Endodermal cell (in vitro differentiated cells): ENCODE measurements at places on chromosomes 11 and 22. TPM values are rescaled to one million over a fixed set of nuclear protein-coding genes. Genes with fewer than 3 reads are reported as not detected.

The MYO18B gene
- total RNA-seq = 0.28 to 0.84 TPM (median 0.63 TPM) in 3 replicates

DNA sequence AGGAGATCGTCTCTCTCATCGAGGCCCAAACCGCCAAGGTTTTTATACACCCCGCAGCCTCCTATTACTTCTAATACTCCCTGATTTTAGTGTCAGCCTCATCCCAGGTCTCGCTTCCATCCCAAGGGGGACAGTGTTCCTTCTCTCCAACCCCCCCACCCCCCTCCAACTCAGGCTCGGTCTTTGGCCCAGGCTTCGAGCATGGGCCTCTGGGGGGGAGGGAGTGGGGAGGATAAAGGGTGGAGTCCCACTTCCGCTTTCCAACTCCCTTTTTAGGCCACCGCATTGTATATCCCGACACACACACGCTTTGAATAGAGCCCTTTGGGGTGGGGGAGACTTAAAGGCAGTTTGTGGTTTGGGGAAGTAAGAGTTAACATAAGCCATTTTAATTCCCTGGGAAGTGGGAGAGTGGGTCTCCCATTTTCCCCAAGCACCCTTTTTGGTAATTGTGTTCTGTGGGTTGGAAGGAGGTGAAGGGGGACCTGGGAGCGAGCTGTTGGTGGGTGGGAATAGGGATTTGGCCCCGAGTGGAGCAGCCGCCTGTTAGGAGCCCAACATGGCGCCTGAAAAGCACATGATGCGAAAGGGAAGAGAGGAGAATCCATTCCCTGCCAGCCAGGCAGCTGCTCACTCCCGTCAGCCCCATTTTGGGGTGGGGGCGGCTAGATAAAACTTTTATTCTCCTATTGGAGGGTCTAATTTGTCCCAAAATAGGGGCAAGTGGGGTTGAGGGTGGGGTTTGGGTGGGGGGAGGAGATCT, 844 bp downstream of the PCF11 start:
- peak; percentile 80 for DNase-seq

The CCDC15 gene
- 1.7 to 4.2 TPM (median 3.3 TPM) in 3 replicates for total RNA-seq

DNA sequence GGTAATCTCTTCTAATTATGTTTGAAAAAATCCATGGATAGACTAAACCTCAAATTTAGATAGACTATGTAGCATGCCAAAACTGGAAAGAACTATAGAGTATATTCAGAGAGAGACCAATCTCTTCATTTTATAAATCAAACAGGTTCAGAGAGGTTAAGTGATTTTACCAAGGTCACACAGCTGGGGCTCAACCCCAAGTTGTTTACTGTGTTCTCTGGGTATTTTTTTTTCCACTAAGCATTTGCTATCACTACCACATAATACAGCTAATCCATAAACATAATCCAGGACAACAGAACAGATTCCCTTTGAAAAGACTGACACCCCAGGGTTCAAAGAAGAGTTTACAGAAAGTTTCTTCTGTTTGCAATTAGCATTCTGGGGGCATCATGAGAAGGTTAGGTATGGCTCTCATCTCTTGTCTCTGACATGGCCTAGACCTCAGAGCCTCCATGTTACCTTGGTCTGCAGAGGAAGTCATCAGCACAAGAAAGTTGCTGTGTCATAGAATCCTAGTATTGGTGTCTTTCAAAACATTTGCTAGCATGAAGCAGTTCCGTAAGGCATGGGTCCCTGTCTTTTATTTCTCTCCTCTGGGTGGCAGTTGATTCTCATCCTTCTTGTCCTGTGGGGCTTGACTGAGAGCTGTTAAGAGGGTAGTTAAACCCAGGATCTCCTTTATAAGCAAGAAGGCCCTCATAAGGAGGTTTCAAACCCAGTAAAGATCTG, 94.5 kb upstream of the HSD17B12 start:
- no peak for DNase-seq

GRCh38 chr22:20805972-20806471, 32.1 kb downstream of the SERPIND1 start:
- DNase-seq = peak; percentile 75

The IGF2 gene
- total RNA-seq = 5.1 and 6.8 TPM in 2 replicates

The ABTB2 gene
- 2.7 to 2.9 TPM (median 2.8 TPM) in 3 replicates for total RNA-seq

GRCh38 chr11:103690356-103690755, 346.1 kb upstream of the DDI1 start:
- DNase-seq = no peak

GRCh38 chr11:129884581-129884980, 10.8 kb downstream of the NFRKB start:
- no peak for DNase-seq

DNA sequence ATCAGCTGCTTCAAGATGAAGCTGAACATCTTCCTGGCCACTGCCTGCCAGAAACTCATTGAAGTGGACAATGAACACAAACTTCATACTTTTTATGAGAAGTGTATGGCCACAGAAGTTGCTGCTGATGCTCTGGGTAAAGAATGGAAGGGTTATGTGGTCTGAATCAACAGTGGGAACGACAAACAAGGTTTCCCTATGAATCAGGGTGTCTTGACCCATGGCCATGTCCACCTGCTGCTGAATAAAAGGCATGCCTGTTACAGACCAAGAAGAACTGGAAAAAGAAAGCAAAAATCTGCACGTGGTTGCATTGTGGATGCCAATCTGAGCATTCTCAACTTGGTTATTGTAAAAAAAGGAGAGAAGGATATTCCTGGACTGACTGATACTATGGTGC, 22.2 kb upstream of the BIRC3 start:
- no peak for DNase-seq

DNA sequence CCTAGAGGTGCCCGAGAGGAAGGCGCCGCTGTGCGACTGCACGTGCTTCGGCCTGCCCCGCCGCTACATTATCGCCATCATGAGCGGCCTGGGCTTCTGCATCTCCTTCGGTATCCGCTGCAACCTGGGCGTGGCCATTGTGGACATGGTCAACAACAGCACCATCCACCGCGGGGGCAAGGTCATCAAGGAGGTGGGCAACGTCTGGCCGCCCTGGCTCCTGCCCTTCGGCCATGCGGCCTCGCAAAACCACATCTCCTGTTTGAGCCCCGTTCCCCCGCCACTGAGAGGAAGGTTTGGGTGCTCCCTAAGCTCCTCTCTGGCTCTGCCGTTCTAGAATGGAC, 3.4 kb downstream of the SLC17A6 start:
- peak; percentile 69 for DNase-seq

GRCh38 chr11:125075242-125075625, 12.1 kb downstream of the SLC37A2 start:
- no peak for DNase-seq

GRCh38 chr11:101030692-101031091, 98.9 kb downstream of the PGR start:
- DNase-seq = no peak

- no peak for DNase-seq
These were observed 199.2 kb upstream of the POU2AF2 start for GRCh38 chr11:111046291-111046690.

GRCh38 chr11:94017446-94017845, 3.7 kb upstream of the HEPHL1 start:
- no peak for DNase-seq

The USP47 gene
- 26.0 and 26.3 TPM in 2 replicates for total RNA-seq

- DNase-seq = no peak
These were observed 3.4 kb downstream of the MPPED2 start for GRCh38 chr11:30582726-30583125.

The FAT3 gene
- 24.9 and 26.2 TPM in 2 replicates for total RNA-seq

- DNase-seq = no peak
These were observed 2.9 kb upstream of the OR51V1 start for GRCh38 chr11:5203366-5203765.

DNA sequence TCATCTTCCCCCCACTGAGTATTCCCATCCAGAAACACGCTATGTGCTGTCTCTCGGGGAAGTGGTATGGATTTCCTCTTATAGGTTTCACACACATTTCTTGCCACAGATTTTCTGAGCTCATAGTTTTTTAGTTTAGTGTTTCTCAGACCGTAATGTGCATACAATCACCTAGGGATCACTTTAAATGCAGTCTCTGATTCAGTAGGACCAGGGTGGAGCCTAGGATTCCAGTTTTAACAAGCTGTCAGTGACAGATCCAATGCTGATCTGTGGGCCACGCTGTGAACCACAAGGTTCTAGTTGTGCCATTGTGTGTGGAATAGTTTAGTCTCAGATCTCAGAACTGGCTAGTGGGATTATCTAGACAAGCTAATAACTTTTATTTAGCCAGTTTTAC, 23.7 kb upstream of the CXCR5 start:
- no peak for DNase-seq

The C11orf21 gene
- not detected in 2 replicates for total RNA-seq

The FAM83F gene
- 33.5 and 34.1 TPM in 2 replicates for total RNA-seq

GRCh38 chr11:130403271-130403804, 25.1 kb downstream of the ADAMTS8 start:
- DNase-seq = peak; percentile 69

DNA sequence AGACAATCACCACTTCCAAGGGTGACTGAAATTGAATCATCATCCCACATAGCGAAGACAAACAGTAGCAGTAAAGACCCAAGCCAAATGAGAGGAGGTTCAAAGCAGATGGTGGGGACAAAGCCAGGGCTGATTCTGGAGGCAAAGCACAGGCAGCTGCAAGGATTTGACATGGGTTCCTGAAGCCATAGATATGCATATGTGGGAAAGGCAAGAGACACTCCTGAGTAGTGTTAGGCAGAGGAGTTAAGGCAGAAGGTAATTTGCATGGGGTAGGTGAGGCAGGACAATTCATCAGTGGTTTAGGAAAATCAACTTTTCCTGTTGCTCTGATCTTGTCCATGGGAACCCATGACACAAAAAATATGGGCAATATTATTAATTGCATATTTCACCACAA, 462.8 kb downstream of the FAM181B start:
- no peak for DNase-seq

DNA sequence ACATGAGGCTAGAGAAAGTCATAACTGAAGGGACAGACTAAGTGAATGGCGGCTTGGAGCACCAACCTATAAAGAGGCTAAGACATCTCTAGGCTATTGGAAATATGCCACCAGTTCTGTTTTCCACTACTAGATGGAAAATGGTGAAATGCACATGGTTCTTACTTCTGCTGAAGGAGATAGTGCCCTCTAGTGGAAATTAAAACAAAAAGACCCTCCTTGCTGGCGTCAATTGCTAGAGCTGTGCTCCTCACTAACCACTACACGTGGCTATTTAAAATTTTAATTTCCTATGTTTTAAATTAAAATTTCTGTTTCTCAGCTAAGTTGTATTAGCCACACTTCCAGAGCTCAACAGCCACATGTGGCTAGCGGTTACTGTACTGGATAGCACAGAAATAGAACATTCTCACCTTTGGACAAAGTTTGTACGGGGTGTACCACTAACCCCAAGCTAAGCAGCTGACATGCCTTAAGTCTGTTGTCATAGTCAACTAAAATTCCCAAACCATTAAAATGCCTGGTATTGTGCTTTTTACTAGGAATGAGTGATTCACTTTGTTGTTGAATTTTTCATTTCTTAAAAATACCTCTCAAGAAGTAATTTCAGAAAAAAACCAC, 34.1 kb upstream of the CALCA start:
- no peak for DNase-seq

- DNase-seq = no peak
These were observed 24.4 kb upstream of the TOLLIP start for GRCh38 chr11:1333860-1334259.

DNA sequence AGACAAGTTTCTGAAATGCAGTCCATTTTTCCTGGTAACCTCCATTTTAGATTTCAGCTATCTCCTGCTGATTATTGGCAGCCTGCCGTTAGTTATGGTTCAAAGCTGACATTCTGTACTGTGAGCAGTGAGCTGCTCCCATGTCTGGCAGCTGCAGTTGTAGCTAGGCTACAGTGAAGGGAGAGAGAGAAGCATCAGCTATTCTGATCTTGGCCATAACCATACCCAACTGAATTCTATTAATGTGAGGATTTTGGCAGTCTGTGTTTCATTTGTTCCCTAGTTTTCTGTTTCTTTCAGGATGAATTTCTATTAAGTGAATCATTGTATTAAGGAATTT, 33.4 kb downstream of the SIK2 start:
- DNase-seq = no peak

The CDC42EP1 gene
- 41.1 and 45.0 TPM in 2 replicates for total RNA-seq

GRCh38 chr11:27395556-27396258, 32.7 kb upstream of the CCDC34 start:
- no peak for DNase-seq

DNA sequence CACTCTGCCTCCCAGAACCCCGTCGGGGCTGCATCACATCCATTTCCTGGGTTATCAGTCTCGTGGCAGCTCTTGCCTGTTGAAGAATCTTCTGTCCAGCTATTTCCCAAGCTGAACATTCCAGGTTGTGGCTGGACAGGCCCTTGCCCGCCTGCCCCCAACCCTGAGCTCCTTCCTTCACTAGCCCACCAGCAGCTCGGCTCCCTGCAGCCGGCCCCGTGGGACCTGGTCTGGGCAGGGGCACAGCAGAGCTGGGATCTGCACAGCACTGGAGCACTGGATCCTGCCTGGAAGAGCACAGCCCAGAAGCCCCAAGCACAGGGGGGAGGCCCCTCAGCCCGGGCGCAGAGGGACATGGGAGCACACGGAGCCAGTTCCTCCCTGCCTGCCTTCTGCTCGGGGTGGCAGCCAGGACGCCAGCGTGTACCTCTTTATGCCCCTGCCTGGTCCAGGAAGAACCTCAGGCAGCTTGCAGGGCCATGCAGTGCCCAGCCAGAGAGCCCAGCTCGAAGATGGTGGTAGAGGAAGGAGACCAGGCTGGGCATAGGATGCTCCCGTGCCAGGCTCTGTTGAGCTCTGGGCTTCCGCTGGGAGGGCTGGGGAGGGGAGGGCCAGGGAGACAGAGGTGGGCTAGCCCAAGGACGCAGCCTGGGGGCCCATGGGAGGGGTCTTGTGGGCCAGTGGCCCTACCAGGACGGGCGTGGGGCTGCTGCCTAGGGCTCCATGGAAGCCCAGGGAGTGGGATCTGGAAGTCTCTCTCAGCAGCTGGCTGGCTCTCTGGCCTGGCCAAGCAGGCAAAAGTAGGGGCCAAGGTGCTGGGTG, 16.6 kb upstream of the GNB1L start:
- DNase-seq = peak; percentile 39

DNA sequence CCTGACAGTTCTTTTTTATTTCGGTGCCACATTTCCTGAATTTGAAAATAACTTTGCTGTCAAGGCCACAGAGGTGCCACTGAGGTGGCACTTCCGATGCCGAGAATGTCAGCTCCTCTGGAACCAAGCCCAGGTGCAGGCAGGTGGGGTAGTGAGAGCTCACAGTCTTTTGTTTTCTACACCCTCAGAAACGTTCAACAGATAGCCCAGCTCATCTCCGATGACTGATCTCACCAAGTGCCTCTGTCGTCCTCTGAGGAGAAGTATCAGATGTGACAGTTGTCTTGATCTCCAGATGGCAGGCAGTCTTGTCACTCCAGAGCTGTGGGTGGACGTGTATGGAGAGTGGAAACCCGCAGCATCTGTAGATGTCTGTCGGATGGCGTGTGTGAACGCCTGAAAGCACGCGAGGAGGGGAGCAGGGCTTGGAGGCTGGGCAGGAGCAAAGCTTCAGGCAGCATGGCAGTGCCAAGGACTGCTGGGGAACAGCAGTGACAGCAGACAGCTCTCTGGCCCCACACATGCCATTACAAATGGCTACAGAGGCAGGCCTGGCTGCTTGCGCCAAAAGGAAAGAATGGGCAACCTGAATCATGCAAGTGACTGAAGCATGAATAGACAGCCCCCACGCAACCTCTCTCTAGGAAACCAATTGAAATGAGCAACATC, 877.0 kb downstream of the OPCML start:
- no peak for DNase-seq

The MS4A1 gene
- total RNA-seq = not detected in 3 replicates

The ARHGAP8 gene
- total RNA-seq = 44.9 to 63.8 TPM (median 51.3 TPM) in 3 replicates
